Suppressor macrophage treated with lipopolysaccharide for 1 hour (primary cell): ENCODE measurements at places on chromosomes 12 and 14.

GRCh38 chr14:82855912-82856391 lies 1322.3 kb upstream of the SEL1L start:
- no peak for DNase-seq

- no peak for DNase-seq
Measured at GRCh38 chr14:99422228-99423010, 58.2 kb downstream of the SETD3 start.

DNA sequence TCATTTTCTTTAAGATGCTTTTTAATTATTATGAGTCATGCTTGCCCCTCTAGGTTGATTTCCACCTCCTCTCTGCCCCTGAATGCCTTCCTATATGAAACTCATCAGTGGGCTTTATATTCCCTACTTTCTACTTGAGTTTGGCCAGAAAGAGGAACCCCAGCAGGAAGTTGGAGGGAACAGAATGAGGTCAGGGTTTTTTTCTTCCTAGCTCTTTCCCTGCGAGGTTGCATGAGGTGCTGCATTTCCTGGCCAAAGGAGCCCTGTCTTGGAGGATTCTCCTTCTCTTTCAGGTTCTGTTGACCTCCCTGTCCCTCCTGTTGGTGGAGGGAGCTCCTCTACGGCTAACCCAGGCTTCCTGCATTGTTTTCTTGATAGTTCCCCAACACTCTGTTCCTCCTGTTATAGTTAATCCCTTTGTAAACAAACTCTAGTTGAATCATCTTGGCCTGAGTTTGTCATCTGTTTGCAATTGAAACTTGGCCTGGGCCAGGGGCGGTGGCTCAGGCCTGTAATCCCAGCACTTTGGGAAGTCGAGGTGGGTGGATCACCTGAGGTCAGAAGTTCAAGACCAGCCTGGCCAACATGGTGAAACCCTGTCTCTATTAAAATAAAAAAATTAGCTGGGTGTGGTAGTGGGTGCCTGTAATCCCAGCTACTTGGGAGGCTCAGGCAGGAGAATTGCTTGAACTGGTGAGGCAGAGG lies 15.3 kb upstream of the SPIC start:
- peak; percentile 57 for DNase-seq

DNA sequence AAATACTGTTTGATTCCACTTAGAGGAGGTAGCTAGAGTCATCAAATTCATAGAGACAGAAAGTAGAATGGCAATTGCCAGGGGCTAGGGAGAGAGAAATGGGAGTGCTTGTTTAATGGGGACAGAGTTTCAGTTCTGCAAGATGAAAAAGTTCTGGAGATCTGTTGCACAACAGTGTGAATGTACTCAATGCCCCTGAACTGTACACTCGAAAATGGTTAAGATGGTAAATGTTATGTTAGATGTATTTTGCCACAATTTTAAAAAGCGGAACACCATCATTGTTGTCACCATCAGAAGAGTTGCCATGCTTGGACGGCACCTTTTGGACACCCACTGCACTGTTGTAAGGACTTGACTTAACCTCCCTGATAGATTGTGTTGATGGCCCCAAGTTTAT lies 106.9 kb downstream of the SCARB1 start:
- DNase-seq = peak; percentile 48

DNA sequence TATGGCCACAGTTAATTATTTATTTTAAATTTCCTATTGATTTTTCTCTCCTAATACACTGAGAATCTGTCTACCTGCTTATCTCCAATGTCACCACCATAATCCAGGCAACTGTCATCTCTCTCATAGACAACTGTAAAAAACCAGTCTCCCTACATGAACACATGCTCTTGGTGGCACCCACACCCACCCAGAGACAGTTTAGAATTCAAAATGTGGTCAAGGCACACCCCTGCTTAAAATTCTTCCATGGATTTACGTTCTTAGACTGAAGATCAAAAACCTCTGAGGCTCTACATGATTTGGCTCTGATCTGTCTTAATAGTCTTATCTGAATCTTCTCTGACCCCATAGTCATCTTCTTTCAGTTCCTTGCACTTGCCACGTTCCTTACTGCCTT lies 241.1 kb upstream of the ABCD2 start:
- DNase-seq = no peak

DNA sequence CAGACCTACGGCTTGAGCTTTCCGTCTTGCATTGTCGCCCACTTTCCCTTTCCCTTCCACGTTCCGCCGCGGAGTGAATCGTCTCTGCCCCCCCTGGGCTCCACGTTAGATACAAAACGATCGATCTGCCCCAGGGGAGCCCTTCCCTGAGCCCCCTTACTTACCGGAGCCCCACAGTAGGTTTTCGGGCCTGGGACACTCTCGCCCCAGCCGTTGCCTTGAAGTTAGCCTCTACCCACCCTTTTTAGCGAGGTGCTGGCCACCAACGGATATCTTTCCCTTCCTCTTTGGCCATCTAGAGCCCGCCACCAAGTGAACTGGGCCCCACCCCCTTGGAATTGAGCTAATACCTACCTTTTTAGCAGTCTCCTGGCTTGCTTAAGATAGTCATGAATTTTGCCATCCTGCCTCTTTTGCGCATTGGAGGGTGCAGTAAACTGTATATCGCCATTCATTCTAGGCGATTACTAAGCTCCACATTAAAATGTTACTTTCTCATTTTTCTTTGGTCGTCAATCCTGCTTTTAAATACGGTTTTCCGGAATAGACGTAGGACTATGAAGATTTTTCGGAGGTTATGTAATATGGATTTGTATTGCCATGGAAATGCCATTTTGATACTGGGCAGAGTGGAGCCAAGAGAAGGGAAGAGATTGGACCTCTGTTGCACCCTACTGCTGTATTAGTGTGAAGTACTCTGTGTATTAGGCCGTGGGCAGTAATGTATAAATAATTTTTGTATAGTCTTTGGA lies 764 bp downstream of the RBM25 start:
- DNase-seq = peak; percentile 66

- peak; percentile 90 for DNase-seq
Measured at GRCh38 chr14:55123101-55123500, 6.0 kb upstream of the LGALS3 start.

DNA sequence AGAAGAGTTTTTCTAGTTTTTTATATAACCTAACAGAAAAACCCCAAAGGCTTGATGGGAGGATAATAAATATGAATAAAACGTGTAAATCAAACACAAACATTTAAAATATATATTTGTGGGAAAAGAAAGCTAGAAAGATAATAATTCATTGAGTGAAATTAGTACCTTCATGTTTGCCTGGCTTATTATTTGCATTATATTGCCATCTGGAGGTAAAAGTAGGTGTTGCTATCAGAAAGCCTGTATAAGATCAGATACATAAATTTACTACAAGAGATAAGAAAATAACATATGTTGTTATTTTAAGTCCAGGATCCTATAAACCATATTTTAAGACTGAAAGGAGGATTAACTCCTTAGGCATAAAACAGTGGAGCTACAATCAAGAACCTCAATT lies 77.7 kb downstream of the NTS start:
- DNase-seq = peak; percentile 29

- peak; percentile 39 for DNase-seq
Measured at GRCh38 chr12:64713376-64713775, 45.8 kb downstream of the GNS start.

GRCh38 chr12:70757830-70758493 lies 120.7 kb upstream of the PTPRB start:
- DNase-seq = no peak

DNA sequence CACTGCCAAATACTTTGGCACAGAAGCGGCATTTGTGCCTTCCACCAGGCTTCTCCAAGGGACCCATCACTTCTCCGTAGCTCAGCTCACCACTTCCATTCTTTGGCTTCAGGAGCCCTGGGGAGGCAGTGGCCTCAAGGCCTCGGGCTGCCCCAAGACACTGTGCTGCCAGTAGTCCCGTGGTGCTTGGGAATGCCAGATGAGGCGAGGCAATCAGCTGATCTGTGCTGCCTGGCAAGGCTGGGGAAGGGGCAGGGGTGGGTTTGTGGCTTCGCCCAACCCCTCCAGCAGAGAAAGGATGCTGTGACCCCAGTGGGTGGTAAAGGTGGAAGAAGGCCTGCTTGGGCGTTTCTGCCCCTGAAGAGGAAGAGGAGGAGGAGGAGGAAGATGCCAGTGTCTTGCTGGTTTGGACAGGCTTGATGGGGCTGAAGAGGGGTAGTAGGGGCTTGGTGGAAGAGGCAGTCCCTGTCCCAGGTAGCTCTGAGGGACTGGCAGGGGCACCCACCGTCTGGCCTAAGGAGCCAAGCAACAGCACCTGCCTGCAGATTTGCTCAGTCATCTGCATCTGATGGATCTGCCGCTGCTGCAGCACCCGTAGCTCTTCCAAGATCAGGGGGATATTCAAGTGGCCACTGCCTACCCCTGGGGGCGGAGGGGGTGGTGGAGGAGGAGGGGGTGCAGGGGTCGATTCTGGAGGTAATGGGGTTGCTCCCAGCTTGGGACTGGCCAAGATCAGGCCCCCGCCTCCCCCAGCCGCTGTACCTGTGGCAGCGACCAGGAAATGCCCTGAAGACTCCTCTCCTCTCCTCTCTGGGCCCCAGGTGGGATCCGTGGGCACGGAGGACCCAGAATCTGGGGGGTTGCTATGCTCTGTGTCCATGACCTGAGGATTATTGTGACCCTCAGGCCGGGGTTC lies 1.3 kb downstream of the SALL2 start:
- DNase-seq = no peak

- DNase-seq = peak; percentile 63
Measured at GRCh38 chr14:24705840-24706239, 71.8 kb upstream of the GZMB start.

DNA sequence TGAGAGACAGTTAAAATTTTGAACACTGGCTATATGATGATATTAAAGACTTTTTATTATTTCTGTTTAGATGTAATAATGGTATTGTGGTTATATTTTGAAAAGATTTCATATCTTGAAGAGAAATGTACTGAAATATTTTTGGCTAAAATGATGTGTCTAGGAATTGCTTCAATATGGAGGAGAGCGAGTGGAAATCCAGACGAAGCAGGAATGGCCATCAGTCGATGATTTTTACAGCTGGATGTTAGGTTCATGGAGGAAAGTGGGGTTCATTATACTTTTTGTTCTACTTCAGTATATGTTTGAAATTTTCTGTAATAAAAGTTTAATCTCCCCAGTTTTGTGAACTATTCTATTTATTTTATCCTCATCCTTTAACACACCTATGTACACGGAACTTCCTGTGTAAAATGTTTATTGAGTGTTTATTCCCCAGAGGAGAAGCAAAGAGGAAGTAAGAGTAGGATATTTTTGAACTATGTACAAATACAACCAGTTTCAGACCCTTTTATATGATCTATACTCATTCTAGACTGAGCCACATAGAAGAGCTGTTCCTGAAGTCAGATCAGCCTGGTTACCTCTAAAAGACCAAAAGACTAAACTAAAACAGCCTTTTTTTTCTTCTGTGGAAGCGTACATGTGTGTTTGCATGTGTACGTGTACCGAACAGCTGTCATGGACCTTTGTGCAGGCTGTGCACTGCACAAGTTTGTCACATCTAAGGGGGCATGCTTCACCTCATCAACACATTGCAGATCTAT lies 211.0 kb upstream of the NUDT4 start:
- DNase-seq = no peak

DNA sequence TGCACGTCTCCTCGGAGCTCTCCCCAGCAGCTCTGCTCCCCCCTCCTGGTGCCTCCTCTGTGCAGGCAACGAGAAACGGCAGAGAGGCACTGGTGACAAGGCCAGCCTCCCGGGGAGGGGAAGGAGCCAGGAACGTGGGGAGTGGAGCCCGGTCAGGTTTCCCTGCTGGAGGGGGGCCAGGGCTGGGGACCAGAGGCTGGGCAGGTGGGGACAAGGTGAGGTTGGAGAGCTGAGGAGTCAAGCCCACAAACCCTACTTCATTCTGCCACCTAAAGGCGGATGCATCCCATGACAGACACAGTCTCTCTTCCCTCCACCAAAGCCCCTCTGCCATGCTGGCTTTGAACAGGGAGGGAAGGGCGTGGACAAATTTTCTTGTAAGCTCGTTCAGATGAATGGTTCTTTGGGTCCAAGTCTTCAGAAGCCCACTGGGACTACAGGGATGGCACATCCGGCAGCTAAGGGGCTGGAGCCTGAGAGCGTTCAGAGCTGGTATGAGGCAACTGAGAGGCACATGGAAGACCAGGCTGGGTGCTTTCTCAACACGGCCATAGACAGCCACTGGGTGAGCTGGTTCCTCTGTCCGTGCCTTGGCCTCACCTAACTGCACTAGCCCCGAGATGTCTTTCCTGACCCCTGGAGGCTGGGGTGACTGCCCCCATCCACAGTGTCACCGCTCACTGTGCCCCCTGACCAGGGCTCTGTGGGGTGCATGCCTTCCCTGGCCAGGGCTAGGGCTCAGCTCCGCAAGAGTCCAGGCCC lies 105.9 kb downstream of the RBM19 start:
- DNase-seq = no peak

DNA sequence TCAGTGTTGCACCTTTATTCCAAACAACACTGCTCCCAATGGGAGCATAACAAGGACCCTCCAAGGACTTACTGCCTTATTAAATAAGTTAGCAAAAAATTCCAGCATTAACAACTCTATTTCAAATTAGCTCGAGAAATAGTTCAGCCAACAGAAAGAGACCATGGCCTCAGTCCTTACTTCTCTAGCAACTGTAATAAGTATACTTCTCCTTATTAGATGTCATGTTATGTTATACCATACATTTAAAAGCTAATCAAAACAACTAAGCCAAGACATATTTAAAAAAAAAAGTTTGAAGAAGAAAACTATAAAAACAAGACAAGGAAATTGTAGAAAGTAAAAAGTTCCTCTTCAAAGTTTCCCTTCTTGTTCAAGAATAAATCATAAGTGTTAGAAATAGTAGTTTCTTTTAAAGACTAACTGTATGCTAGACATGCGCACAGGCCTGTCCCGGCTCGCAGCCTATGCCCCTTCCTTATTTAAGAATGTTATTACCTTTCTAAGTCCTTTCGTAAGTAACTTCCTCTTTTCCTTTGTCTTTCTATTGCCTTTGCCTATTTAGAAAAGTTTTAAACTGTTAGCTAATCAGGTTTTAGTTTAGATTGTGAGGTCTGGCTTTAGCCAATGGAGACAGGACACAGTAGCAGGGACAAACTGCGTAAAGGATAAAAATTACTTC lies 68.6 kb downstream of the RESF1 start:
- peak; percentile 29 for DNase-seq

GRCh38 chr12:19561411-19561961 lies 122.2 kb downstream of the AEBP2 start:
- DNase-seq = no peak

DNA sequence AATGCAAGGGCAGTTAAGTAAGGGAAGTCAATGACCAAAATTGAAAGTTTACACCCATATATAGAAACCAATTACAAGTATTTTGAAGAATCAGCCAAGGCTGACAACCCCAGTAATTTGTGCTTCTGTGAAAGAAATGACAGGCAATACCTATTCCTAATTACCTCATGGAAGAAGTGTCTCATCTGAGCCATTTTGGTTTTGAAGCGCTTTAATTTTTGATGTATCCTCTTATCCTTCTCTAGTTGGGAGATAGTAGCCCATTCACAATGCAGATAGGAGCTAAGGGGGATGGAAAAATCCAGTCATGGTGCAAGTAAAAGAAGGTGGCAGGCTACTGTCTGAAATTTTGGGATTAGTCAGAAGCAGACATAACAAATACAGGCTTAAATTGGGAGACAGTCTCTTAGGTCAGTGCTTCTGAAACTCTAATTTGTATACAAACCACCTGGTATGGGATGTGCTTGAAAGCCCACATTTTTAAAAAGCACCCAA lies 30.4 kb upstream of the SUPT16H start:
- no peak for DNase-seq

- no peak for DNase-seq
Measured at GRCh38 chr14:102999227-102999895, 58.0 kb downstream of the CDC42BPB start.
